ENCODE measurements at places on chromosomes 3 and 15.

- no peaks in the 10 kb centered on the region for H3K27me3 ChIP-seq
- no peak for DNase-seq
- H3K4me1 ChIP-seq, result peaks cover 5% of the 10 kb centered on the region
- H3K36me3 ChIP-seq, result no peaks in the 10 kb centered on the region
These were observed 404.4 kb upstream of the PROK2 start for GRCh38 chr3:72189339-72189738.

DNA sequence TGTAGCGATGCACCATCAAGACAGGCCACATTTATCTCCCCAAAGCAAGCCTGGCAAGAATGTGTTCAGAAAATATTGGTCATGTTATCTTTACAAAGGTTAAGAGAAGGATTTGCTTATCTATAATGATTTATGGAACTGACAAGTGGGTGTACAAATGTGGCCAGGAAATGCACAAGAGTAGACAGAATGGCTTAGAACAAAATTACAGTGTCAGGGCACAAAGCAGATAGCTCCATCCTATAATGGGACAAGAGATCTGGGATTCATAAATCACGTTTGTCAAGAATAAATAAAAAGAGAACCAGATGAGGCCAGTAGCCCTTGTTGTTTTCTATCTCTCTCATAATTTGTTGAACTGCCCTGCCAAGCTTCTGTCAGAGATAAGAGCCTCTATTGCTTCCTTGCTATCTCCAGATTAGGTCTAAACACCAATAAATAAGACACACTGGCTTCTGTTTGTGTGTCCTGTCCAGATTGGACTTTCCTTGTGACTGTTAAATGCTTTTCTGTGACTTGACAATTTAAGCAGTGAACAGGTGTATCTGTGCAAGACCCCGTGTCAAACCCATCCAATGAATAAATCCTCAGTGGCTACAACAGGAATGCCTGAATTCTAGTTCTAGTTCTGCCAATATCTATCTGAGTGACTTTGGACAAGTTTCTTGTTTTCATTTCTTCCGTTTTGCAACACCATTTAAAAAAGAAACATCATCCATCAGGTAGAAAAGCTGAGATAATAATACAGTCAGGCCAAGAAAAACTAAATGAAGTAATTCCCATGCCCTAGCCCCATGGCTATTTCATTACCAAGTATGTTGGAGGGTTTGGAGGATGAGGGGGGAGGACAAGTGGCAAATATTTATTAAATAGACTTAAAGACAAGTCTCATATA, 157.2 kb downstream of the DCLK3 start:
- no peak overlapping the region for H3K4me3 ChIP-seq
- no peak for DNase-seq
- no peaks in the 10 kb centered on the region for H3K27me3 ChIP-seq

GRCh38 chr15:91921188-91921842, 67.8 kb downstream of the SLCO3A1 start:
- peaks cover 48% of the 10 kb centered on the region for H3K4me1 ChIP-seq
- no peak overlapping the region for H3K27ac ChIP-seq
- H3K27me3 ChIP-seq, result no peaks in the 10 kb centered on the region
- H3K4me3 ChIP-seq, result no peak overlapping the region
- DNase-seq, result no peak

DNA sequence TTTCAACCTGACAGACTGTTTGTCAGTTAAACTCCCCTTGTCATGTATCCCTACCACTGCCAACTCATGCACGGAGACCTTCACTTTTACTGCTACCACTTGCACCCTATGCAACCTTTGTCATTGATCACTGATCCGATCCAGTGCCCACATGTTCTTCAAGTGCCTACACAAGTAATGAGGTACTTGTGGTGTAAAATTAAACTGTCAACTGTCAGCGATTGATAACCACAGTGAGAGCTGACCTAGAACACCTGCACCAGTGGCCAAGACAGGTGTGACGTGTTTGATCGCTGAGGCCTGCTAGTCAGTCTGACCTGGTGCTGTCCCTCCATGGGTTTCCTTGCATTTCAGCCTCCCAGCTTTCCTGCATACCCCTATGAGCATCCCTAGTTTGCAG, 55.6 kb downstream of the MECOM start:
- H3K4me3 ChIP-seq, result no peak overlapping the region
- H3K4me1 ChIP-seq, result no peaks in the 10 kb centered on the region
- no peak for DNase-seq
- no peak overlapping the region for H3K27ac ChIP-seq

GRCh38 chr3:104632521-104632920, 734.2 kb upstream of the ALCAM start:
- no peak overlapping the region for H3K4me3 ChIP-seq
- no peaks in the 10 kb centered on the region for H3K4me1 ChIP-seq
- H3K36me3 ChIP-seq, result no peaks in the 10 kb centered on the region
- H3K27ac ChIP-seq, result no peak overlapping the region
- no peaks in the 10 kb centered on the region for H3K27me3 ChIP-seq

GRCh38 chr3:14000556-14000955, 120.7 kb upstream of the WNT7A start:
- no peaks in the 10 kb centered on the region for H3K4me1 ChIP-seq
- H3K27me3 ChIP-seq, result no peaks in the 10 kb centered on the region
- H3K36me3 ChIP-seq, result no peaks in the 10 kb centered on the region
- H3K4me3 ChIP-seq, result no peak overlapping the region

- H3K27ac ChIP-seq, result no peak overlapping the region
- H3K27me3 ChIP-seq, result no peaks in the 10 kb centered on the region
- peaks cover 52% of the 10 kb centered on the region for H3K4me1 ChIP-seq
- no peaks in the 10 kb centered on the region for H3K36me3 ChIP-seq
These were observed 59.9 kb upstream of the DGKG start for GRCh38 chr3:186421946-186422345.

DNA sequence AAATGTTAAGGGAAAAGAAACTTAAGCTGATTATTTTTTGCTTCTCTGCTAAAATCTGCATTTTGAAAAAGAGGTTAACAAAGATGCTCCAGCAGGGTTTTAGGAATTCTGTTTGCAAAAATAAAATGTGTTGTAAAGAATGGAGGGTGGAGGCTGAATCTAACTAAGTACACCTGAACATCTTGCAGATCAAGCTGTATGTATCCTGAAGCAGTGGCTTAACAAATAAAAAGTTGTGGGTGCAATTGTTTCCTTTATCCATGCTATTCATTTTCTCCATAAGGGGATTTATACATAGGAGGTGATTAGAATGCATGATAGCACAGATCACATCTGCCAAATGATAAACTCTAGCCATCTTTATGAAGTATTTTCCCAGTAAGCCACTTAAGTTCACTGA, 466.3 kb downstream of the ERC2 start:
- H3K27ac ChIP-seq, result no peak overlapping the region
- no peaks in the 10 kb centered on the region for H3K4me1 ChIP-seq
- H3K27me3 ChIP-seq, result no peaks in the 10 kb centered on the region

All from esophagus muscularis mucosa (tissue), 4 donors.